WTC11 (cell line): ENCODE measurements at places on chromosomes 12 and 14. TPM values are rescaled to one million over a fixed set of nuclear protein-coding genes. Genes with fewer than 3 reads are reported as not detected.

DNA sequence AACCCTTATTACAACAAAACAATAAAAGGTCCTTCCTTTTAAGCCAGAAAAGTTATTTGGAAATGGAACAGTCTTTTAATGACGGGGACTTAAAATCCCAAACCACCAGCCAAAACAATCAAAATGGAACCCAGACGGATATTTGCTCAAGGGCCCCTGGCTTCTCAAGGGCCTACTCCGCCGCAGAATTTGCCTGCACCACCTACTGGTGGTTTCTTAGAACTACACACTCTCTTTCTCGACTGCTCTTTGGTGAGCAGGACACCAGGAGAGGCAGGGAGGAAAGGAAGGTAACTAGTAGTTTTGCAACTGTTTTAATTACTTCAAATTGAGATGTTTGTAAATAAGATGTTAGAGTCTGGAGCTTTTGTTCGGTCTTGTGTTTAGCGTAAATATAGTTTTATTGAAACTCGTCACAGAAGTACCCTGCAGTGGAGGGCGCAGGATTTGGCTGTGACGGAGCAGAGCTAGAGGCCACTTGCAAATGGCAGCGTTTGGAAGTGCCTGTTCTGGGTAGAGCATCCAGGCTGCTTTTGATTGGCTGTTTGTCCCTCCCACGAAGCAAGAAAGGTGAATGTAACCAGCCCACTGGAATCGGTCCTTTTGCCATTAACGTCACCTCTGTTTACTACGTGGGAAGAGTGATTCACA is 238.5 kb downstream of the CACNA1C start:
- H3K4me1 ChIP-seq = peaks cover 59% of the 10 kb centered on the region
- H3K36me3 ChIP-seq = no peaks in the 10 kb centered on the region
- H3K4me3 ChIP-seq = no peak overlapping the region
- H3K27me3 ChIP-seq = no peaks in the 10 kb centered on the region
- H3K27ac ChIP-seq = no peak overlapping the region

GRCh38 chr14:89900802-89901201 is 53.7 kb downstream of the EFCAB11 start:
- no peaks in the 10 kb centered on the region for H3K36me3 ChIP-seq
- no peak overlapping the region for H3K4me3 ChIP-seq
- H3K27ac ChIP-seq = no peak overlapping the region
- no peak for DNase-seq

CRACR2A gene
- 2.4 to 2.6 TPM (median 2.5 TPM) in 3 replicates for total RNA-seq

DNA sequence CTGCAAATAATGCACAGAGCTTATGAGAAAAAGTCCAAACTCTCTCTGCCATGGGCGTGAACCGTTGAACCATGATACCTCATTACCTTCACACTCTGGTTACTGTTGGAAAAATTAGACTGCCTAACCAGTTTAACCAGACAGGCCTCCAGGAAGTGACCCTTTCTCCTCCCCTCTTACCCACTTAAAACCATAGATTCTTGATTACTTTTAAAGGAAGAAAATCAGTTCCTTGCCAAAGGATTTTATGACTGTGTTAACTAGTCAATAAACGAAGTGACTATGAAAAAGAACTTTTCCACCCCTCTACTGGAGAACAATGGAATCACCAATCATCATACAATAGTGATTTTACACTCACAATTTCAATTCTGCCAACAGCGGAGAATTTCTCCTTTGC is 254.0 kb upstream of the ATP2B1 start:
- no peak for DNase-seq
- no peak overlapping the region for H3K27ac ChIP-seq
- H3K4me1 ChIP-seq = peaks cover 26% of the 10 kb centered on the region
- H3K4me3 ChIP-seq = no peak overlapping the region
- no peaks in the 10 kb centered on the region for H3K36me3 ChIP-seq
- H3K27me3 ChIP-seq = no peaks in the 10 kb centered on the region

DNA sequence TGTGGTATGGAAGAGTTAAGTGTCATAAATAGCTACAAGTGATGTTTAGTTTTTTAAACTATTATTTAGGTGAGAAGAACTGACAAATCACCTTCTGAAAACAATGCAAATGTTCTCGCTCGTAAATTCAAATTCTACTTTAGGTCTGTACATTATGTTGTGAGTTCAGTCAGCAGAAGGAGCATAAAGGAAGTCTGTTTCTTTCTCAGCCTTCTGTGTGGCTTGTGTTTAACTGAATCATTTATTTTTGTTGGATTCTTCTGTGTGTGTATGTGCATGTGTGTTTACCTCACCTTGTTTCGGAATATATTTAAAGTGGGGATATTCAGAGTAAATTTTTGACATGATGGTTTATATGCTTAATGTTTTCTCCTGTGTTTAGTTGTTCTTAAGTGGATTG is 285.9 kb downstream of the TMTC2 start:
- no peaks in the 10 kb centered on the region for H3K36me3 ChIP-seq
- peaks cover 3% of the 10 kb centered on the region; the same call in 1 of the 2 replicates for H3K4me1 ChIP-seq
- no peaks in the 10 kb centered on the region for H3K27me3 ChIP-seq
- H3K4me3 ChIP-seq = no peak overlapping the region
- no peak for DNase-seq

- peak; percentile 30 for DNase-seq
- H3K4me1 ChIP-seq = peaks cover 32% of the 10 kb centered on the region
- H3K27me3 ChIP-seq = no peaks in the 10 kb centered on the region
- peak overlapping the region; percentile 57 for H3K27ac ChIP-seq
- no peak overlapping the region for H3K4me3 ChIP-seq
These were observed 21.6 kb downstream of the TMTC2 start for GRCh38 chr12:82708061-82708879.

DNA sequence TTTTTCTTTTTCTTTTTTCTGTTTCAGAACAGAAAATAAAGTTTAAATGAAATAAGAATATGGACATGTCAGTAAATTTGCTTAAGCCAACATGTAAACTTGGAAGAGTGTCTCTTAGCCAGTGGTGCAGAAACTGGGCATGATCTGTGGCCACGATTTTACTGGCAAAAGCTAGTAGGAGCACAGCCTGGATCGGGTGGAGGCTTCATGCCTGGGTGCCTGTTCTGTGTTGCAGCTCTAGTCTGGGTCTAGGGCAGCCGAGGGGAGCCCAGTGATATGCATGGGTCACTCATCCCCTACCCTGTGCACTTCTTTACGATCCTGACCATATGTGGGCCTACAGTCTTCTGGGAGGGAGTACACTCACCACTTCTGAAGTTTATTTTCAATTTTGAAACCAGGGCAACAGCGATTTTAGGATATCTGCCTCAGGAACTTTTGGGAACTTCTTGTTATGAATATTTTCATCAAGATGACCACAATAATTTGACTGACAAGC is 45.6 kb upstream of the SMCO2 start:
- no peak overlapping the region for H3K4me3 ChIP-seq
- peaks cover 2% of the 10 kb centered on the region; the same call in 1 of the 2 replicates for H3K27me3 ChIP-seq
- H3K4me1 ChIP-seq = no peaks in the 10 kb centered on the region
- DNase-seq = no peak
- peaks cover 37% of the 10 kb centered on the region for H3K36me3 ChIP-seq
- H3K27ac ChIP-seq = no peak overlapping the region

- H3K27me3 ChIP-seq = no peaks in the 10 kb centered on the region; the same call in 1 of the 2 replicates
- H3K4me1 ChIP-seq = no peaks in the 10 kb centered on the region
- H3K4me3 ChIP-seq = no peak overlapping the region
- no peaks in the 10 kb centered on the region for H3K36me3 ChIP-seq
- H3K27ac ChIP-seq = no peak overlapping the region
These were observed 162.5 kb downstream of the DPF3 start for GRCh38 chr14:72731252-72732020.

DNA sequence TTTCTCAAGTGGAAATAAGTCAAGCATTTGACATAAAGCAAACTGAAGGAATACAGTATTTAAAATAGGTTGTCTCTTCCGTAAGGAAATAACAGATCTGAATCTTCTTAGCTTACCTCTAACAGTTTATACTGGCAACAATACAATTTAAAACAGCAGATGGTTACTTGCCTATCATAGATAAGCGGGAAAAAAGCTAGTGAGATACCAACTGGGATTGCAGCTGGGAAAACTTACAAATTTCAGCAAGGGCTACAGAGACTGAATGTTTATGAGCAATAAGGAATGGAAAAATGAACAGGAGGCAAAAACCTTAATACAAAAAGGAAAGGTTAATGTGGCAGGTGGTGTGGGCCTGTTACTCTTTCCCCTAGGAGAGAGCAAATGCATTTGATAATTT is 220.0 kb downstream of the RASSF9 start:
- peaks cover 3% of the 10 kb centered on the region for H3K4me1 ChIP-seq
- H3K27me3 ChIP-seq = no peaks in the 10 kb centered on the region
- DNase-seq = no peak
- no peak overlapping the region for H3K27ac ChIP-seq
- H3K4me3 ChIP-seq = no peak overlapping the region
- no peaks in the 10 kb centered on the region for H3K36me3 ChIP-seq

CACNB3 gene
- total RNA-seq = 15.0 to 17.3 TPM (median 17.0 TPM) in 3 replicates

C12orf56 gene
- 2.5 to 5.3 TPM (median 4.1 TPM) in 3 replicates for total RNA-seq
